ENCODE measurements at places on chromosomes 4 and X.
A peak's percentile ranks its signal among the peaks of the same experiment; 100 is the strongest.

DNA sequence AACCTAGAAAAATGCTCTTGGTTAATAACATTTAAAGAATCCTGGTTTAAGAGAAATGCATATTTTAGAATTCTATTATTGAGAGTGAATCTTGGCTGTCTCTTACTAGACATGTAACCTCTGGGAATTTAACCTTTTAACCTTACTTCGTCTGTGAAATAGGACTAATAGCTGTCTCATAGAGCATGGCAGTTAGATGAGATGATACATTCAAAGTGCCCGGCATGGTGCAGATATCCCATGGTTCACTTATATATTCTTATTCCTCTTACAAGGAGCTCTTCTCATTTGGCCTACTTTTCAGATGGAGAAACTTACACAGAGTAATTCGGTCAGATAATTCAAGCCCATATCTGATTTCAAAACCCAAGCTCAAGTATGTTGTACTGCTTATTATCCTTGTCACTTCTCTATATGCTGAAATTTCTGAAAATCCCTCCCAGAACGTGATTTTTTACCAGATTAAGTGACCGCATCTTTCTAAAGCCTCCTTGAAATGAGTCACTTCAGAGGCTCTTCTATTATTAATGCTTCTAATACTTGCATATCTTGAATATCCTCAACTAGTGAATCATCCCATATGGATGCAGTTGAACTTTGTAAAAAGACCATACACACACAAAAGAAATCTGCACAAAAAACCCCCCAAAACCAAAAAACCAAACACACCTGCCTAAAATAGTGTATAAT lies 4.9 kb downstream of the CDKN2AIP start:
- DNase-seq, result no peak

DNA sequence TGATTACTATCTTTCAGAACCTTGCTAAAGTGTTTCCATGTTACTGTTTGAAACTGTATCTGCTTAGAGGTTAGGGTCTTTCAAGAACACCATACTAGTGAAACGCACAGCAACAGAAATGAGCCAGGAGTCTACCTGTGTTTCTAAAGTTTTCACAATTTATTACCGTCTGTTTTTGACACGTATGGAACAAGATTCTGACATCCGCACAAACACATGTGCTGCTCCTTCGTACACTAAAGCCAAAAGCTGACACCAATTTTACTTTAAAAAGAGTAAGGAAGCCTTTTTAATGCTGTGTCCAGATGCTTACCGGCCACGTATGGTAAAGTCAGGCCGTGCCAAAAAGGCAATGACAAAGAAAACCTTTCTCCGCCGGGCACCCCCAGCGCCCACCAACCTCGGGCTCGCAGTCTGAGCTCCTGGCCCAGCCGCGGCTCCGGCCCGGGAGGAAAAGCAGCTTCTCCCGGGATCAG lies 532 bp downstream of the RPS4X start:
- no peak for DNase-seq

GRCh38 chr4:116724249-116724648 lies 361.1 kb downstream of the TRAM1L1 start:
- DNase-seq, result no peak

- no peak for DNase-seq
Observed at GRCh38 chrX:132127743-132128142, at the start of gene FRMD7. Gene FRMD7 (minus strand): TSS chrX:132128020. CDS start chrX:132127844, 176 bp downstream.

DNA sequence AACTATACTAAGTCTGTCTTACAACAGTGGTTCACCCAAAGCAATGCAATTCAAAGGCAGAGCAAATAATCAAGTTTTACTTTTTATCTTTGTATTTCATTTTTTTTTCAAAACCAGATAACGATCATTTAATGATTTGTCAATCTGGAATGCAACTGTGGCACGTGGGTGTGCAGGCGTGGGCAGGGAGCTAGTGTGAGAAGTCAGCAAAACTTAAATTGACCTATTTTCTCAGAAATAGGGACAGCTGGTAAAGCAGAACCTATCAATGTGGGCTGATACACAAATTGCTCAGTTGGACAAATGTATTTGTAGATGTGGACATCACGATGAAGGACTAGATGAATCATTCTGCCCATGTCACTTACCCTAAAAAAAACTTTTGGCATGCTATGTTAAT lies 105.6 kb downstream of the CBLL2 start:
- no peak for DNase-seq

GRCh38 chr4:32499171-32499570 lies 1779.0 kb downstream of the PCDH7 start:
- no peak for DNase-seq

- no peak for DNase-seq
Observed at GRCh38 chr4:81883530-81884450, 412.1 kb upstream of the RASGEF1B start.

GRCh38 chr4:6674500-6675149 lies 19.1 kb upstream of the S100P start:
- peak; percentile 86 for DNase-seq

GRCh38 chr4:77203380-77204197 lies 46.6 kb downstream of the CCNG2 start:
- DNase-seq, result peak; percentile 82

DNA sequence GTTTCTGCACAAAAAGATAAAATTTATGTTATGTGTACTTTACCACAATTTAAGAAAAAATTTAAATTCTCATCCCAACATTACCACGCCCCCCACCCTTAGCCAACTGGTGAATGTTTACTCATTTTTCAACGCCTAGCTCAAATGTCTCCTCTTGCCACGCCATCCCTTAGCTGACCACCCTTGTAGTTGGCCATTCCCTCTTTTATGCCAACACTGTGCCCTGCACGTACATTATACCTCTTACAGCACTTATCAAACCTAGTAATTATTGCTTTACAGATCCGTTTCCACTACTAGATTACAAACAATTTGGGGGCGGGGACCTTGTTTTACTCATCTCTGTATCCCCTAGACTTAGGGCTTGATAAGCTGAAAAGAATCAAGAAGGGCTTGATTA lies 644 bp downstream of the ERCC6L start:
- DNase-seq, result no peak

- no peak for DNase-seq
Observed at GRCh38 chr4:37535872-37536271, 150.3 kb downstream of the RELL1 start.

DNA sequence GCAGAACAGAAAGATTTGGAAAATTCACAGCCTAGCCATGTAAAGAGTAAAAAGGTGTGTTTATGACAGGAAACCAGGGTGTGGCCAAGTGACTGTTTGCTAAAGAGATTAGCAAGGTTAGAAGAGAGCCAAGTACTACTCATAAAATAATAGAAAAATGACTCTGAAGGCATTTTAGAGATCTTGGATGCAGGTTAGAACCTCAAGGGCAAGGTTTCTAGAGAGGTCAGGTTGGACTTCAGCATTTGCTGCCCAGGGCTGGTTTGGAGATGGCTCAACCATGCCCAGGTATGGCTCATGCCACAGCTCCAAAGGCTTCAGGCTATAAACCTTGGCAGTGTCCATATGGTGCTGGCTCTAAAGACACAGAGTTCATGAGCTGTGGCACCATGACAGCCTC lies 40.6 kb upstream of the ADGRA3 start:
- no peak for DNase-seq

- no peak for DNase-seq
Observed at GRCh38 chr4:42501624-42502401, 104.5 kb downstream of the SHISA3 start.

GRCh38 chr4:80188801-80189458 lies 8.4 kb upstream of the PRDM8 start:
- DNase-seq, result no peak

- DNase-seq, result no peak
Observed at GRCh38 chr4:170193496-170193895, 103.7 kb upstream of the AADAT start.

DNA sequence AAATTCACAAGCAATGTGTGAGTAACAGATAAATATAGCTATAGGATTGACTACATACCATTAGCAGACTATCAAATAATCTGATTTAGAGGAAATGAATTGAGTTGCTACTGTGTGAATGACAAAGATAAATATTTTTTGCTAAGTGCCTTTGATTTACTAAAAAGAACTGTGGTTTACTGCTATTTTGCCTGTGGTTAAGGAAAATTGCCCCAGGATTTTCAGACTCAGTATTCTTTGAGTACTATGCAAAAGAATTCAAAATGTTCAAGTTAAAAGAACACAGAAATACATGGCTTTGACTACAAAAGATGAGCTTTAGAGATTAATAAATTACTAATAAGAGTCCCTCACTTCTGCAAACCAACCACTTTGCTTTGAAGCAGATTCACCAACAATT lies 853.8 kb downstream of the ADGRL3 start:
- DNase-seq, result no peak

DNA sequence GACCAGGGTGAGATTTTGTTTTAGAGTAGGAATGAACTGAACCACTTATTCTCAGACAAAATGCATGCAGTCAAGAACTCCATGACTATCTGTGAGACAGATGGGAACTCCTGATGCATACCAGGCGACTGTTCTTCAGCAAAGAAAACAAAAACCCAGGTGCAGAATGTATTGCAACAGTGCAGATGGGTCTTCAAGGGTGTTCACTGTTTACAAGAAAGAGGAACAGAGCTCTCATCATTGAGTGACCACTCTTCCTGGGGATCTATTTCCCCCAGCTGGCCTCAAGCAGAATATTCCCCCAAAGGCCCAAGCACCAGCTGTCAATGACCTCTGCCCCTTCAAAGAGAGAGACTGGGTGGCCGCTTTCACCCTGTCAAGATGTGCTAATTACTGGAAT lies 39.7 kb upstream of the BMP3 start:
- no peak for DNase-seq

All from activated effector memory CD4-positive, alpha-beta T cell treated with anti-CD3 and anti-CD28 coated beads, Interleukin-2, amount 50 U/mL, for 16 hours (primary cell).